Lower lobe of right lung (tissue), 2 donors: ENCODE measurements at places on chromosomes 3 and 15. TPM values are rescaled to one million over a fixed set of nuclear protein-coding genes. Genes with fewer than 3 reads are reported as not detected.

DNA sequence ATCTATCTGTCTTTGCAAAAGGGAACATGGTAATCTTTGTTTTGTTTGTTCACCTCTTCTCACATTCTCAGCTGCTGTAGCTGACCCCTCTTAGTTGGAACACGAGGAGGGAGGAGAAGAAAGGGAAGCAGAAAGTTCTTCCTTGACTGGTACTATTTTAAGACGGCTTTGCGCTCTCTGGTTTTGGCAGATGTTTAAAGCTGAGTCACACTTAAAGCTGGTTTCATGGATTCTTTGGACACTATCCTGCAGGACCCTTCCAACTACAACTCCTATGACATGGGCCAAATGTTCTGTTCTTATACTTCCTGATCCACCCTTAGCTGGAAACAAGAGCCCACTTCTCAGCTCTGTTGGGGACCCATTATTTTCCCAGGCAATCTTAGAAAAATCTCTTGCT is 40.6 kb upstream of the FXR1 start:
- no peak for DNase-seq
- H3K4me1 ChIP-seq, result no peaks in the 10 kb centered on the region
- H3K27me3 ChIP-seq, result no peaks in the 10 kb centered on the region
- H3K36me3 ChIP-seq, result no peaks in the 10 kb centered on the region

DNA sequence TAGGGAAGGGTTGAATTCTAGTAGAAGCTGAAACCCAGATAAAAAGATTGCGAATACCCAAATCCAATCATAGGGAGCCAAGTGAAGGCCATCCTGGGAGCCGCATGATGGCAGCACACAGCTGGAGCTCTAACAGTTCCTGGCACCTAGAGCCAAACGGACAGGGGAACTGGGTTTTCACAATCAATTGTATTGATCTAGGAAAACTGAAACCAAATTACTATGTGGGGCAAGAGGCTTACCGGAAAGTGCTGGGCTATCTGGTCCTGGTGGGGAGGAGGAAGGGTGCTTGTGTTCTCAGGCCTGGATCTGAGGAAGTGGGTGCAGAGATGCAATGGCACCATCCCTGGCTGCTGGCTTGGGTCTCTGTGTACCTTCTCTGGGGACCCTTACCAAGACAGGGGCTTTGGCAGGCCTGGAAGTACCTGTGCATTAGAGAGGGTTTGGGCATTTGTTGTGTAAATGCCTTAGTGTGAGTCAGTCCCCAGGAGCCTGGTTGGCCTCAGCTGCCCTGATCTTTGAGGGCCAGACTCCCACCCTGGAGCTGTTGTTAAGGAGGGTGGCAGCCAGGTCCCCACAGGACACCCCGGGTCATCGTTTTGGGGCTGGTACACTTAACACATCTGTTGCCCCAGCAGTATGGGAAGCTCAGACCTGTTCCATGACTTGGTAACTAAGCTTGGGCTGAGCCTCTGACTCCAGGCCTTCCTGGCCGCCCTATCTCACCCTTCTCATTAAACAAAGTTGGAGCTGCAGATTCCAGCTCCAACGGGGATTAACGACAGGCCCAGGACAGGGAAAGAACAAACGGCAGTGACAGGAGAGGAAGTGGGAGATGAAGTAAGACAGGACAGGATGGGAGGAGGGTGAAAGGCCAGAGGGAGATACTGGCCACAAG is 8.9 kb upstream of the FURIN start:
- H3K4me3 ChIP-seq, result no peak overlapping the region
- H3K36me3 ChIP-seq, result no peaks in the 10 kb centered on the region
- DNase-seq, result no peak
- H3K4me1 ChIP-seq, result peaks cover 27% of the 10 kb centered on the region

DNA sequence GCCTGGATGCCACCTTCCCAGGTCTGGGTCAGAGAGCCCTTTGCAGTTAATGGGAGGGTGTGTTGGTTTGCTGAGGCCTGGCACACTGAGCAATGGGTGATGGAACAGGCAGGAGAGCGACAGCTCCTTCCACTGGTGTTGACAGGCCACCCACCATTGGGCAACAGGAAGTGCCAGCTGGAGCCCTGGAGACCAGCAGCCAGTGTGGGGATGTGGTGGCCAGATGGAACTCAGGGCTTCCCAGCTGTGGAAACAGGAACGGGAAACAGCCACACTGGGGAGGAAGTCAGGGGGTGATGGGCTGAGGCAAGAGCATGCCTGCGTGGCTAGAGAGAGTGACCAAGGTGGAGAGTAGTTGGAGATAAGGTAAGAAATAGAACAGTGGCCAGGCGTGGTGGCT is 9.3 kb downstream of the PSTPIP1 start:
- H3K4me3 ChIP-seq, result no peak overlapping the region
- DNase-seq, result peak; percentile 85
- no peaks in the 10 kb centered on the region for H3K36me3 ChIP-seq
- H3K4me1 ChIP-seq, result peaks cover 24% of the 10 kb centered on the region
- peak overlapping the region; percentile 36 for H3K27ac ChIP-seq

DNA sequence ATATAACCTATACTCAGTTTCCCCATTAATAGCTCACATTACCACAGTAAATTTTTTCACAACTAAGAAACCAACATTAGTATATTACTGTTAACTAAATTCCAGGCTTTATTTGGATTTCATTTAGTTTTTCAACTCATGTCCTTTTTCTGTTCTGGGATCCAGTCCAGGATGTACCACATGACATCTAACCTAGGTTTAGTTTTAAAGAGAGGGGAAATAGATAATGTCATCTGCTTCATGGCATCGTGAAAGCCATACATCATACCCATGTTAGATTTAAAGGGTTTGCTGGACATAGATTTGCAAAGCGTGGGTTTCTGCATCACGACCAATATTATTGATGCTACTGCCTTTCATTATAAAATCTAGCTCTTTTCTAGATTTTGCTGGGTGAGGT is 33.2 kb upstream of the RPP14 start:
- no peak overlapping the region for H3K4me3 ChIP-seq
- H3K27ac ChIP-seq, result no peak overlapping the region
- DNase-seq, result no peak
- H3K27me3 ChIP-seq, result no peaks in the 10 kb centered on the region

- no peak overlapping the region for H3K4me3 ChIP-seq
- H3K27ac ChIP-seq, result no peak overlapping the region
- DNase-seq, result peak; percentile 24
- H3K36me3 ChIP-seq, result peaks cover 43% of the 10 kb centered on the region
- H3K4me1 ChIP-seq, result peaks cover 73% of the 10 kb centered on the region
Observed at GRCh38 chr15:66724732-66725463, 22.9 kb downstream of the SMAD6 start.

DNA sequence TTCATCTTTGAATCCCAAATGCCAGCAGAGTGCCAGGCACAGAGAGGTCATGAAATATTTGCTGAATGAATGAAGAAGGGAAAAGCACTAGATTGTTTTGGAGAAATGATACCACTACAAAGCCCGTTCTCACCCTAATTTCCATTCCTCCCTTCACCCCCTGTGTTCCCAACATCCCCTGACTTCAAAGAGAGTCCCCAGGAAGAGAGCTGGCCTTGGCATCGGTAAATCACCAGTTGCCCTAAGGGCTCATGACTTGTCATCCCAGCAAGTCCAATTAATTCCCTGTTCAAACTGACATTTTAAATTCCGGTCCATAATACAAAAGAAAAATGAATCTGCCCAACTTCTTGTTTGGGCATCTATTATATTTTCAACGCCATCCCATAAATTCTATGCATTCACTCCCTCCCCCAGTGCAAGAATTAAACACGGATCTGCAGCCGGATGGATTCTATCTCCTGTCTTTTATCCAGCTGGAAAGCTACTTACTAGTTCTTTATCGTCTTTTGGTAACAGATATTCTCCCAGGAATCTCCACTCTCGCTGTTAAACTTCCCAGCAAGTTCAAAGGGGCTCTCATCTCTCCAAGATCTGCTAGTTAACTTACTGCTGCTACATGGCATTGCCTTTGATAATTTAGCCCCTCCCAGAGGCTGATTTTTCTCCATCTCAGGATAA is 63.9 kb upstream of the TSC22D2 start:
- no peaks in the 10 kb centered on the region for H3K27me3 ChIP-seq
- H3K36me3 ChIP-seq, result no peaks in the 10 kb centered on the region
- no peak for DNase-seq
- H3K4me1 ChIP-seq, result peaks cover 6% of the 10 kb centered on the region

GRCh38 chr15:37133602-37134001 is 33.3 kb upstream of the MEIS2 start:
- no peaks in the 10 kb centered on the region for H3K4me1 ChIP-seq
- H3K27ac ChIP-seq, result no peak overlapping the region
- no peaks in the 10 kb centered on the region for H3K36me3 ChIP-seq
- DNase-seq, result no peak
- H3K27me3 ChIP-seq, result peaks cover 11% of the 10 kb centered on the region

- no peaks in the 10 kb centered on the region for H3K36me3 ChIP-seq
- H3K4me3 ChIP-seq, result no peak overlapping the region
- H3K27ac ChIP-seq, result no peak overlapping the region
Observed at GRCh38 chr15:60831540-60831939, 352.6 kb upstream of the ICE2 start.

GRCh38 chr3:40782111-40782721 is 257.5 kb downstream of the ZNF621 start:
- H3K27me3 ChIP-seq, result no peaks in the 10 kb centered on the region
- H3K36me3 ChIP-seq, result no peaks in the 10 kb centered on the region
- H3K4me3 ChIP-seq, result no peak overlapping the region
- no peak for DNase-seq
- no peak overlapping the region for H3K27ac ChIP-seq
- peaks cover 23% of the 10 kb centered on the region for H3K4me1 ChIP-seq

- no peaks in the 10 kb centered on the region for H3K36me3 ChIP-seq
- no peak overlapping the region for H3K27ac ChIP-seq
- H3K27me3 ChIP-seq, result no peaks in the 10 kb centered on the region
Observed at GRCh38 chr3:89419647-89420241, 312.3 kb downstream of the EPHA3 start.

GRCh38 chr3:158160958-158161357 is 51.1 kb downstream of the RSRC1 start:
- H3K27ac ChIP-seq, result no peak overlapping the region
- H3K27me3 ChIP-seq, result no peaks in the 10 kb centered on the region
- no peak overlapping the region for H3K4me3 ChIP-seq
- no peaks in the 10 kb centered on the region for H3K4me1 ChIP-seq

- H3K4me3 ChIP-seq, result no peak overlapping the region
- H3K4me1 ChIP-seq, result no peaks in the 10 kb centered on the region
- H3K27me3 ChIP-seq, result no peaks in the 10 kb centered on the region
- no peaks in the 10 kb centered on the region for H3K36me3 ChIP-seq
Observed at GRCh38 chr3:130430266-130430665, 84.8 kb downstream of the COL6A5 start.

GRCh38 chr3:126005951-126006350 is 37.0 kb downstream of the ROPN1B start:
- no peaks in the 10 kb centered on the region for H3K27me3 ChIP-seq
- peaks cover 28% of the 10 kb centered on the region for H3K36me3 ChIP-seq
- no peaks in the 10 kb centered on the region for H3K4me1 ChIP-seq

DNA sequence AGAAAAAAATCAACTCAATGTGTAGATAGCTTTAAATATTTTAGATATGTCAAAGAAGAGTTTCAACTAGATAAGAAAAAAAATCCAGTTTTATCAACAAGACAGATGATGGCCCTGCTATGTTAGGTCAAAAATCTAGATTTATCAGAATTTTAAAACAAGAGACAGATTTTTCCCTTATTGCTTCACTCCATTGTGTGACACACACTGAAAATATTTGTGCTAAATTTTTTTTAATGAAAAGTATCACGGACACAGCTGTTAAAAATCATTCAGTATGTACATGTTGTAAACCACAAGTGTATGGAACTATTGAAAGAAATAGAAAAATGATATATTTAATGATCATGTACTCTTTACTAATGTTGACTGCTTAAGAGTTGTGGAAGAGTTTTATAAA is 43.6 kb downstream of the FOXB1 start:
- H3K27ac ChIP-seq, result no peak overlapping the region
- no peaks in the 10 kb centered on the region for H3K4me1 ChIP-seq
- no peaks in the 10 kb centered on the region for H3K36me3 ChIP-seq
- peaks cover 5% of the 10 kb centered on the region for H3K27me3 ChIP-seq
- H3K4me3 ChIP-seq, result no peak overlapping the region
- no peak for DNase-seq

GABRA5 gene
- not detected for total RNA-seq

TTLL13 gene
- total RNA-seq, result not detected

ARHGEF3 gene
- total RNA-seq, result 48.0 TPM

AP4E1 gene
- 11.3 TPM for total RNA-seq

HYKK gene
- total RNA-seq, result 4.1 TPM

LPCAT4 gene
- 37.0 TPM for total RNA-seq

RAB6B gene
- 5.5 TPM for total RNA-seq
